B cell (primary cell): ENCODE measurements at places on chromosomes 12 and 14. TPM values are rescaled to one million over a fixed set of nuclear protein-coding genes. Genes with fewer than 3 reads are reported as not detected.
A peak's percentile ranks its signal among the peaks of the same experiment; 100 is the strongest.

Gene NR4A1
- 470 and 1,095 TPM in 2 replicates for polyA plus RNA-seq

- no peak for DNase-seq
These were observed 22.8 kb upstream of the FBXO34 start for GRCh38 chr14:55248411-55248810.

Gene C1R
- 1.5 and 3.1 TPM in 2 replicates for polyA plus RNA-seq

Gene CKAP4
- 7.4 and 7.5 TPM in 2 replicates for polyA plus RNA-seq

DNA sequence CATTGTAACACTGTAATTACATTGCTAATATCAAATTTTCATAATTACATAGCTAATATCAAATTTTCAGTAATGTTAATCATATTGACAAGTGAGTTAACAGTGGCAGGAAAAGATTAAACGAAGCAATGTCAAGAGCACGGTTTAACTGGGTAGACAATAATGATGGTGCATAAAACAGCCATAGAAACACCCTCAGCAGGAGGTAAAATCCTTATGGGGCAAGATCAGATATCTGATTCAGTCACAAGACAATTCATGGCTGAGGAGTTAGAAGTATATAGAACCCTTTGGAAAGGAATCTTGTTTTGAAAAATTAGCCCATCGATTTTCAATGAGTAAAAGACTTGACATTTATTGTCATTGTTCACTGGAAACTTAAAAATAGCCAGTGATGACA is 190.6 kb downstream of the SLC2A13 start:
- no peak for DNase-seq

DNA sequence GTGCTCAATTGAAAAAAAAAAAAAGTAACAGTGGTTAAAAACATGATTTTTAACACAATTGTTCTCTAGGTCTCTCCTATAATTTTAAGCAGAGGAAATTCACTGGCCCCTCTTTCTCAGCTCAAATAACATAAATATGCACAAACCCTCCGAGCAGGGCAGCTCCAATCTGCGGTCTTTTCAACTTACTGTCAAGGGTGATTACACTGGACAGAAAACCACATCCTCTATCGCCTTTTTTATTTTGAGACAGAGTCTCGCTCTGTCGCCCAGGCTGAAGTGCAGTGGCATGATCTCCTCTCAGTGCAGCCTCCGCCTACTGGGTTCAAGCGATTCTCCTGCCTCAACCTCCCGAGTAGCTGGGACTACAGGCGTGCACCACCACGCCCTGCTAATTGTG is 16.5 kb upstream of the GABARAPL1 start:
- peak; percentile 57 for DNase-seq

DNA sequence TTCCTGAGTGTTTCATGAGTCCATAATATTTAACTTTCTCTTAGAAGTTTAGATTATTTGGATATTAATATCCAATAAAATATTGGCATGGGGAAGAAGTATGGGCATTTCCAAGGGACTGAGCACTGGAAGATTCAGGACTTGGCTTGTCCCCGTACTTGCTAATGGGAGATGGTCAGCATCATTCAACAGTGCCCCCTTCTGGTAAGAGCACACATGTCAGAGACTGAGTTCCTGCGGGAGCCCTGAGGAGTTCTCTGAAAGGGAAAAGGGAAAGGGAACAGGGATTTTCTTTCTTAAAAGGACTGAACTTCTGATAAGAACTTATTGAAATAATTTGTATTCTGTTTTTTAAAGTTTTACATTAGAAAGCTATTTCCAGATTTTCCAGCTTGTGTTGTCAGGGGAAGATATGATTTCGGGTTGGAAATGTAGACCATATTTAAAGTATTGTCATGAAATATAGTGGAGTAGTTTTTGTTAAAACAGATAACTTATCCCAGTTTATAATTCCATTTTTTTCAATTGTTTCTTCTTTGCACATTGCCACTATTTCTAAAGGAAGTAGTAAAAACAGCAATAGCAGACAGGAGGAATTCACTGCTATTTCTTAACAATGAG is 59.8 kb upstream of the C12orf71 start:
- DNase-seq, result peak; percentile 66

Gene TTC6
- not detected in 2 replicates for polyA plus RNA-seq

GRCh38 chr14:69848903-69849391 is 30.3 kb upstream of the SMOC1 start:
- no peak for DNase-seq

GRCh38 chr12:72072592-72073212 is 134.1 kb downstream of the TPH2 start:
- DNase-seq, result no peak
